AG09309 (cell line): ENCODE measurements at places on chromosomes 2 and 18.

- DNase-seq, result peak; percentile 18
Observed at GRCh38 chr2:20015482-20016083, 3.1 kb upstream of the MATN3 start.

DNA sequence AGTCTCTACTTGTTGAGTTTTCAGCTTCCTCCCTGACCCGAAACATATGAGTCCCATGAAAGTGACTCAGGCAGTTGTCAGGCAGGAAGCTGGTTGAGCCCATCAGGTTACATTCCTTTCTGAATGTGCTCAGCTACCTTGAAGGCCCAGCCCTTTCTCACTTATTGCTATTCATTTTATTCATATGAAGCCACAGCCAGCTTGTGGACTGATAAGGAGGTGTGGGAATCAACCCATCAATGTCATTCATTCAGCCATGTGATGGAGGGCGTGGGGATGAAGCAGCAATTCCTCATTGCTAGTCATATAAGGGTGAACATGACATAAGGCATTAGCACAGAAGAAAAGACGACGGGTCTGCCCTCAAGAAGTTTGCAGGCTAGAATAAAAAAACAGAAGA, 5.3 kb upstream of the VPS4B start:
- no peak for DNase-seq

- no peak for DNase-seq
Observed at GRCh38 chr2:79835911-79836310, 323.1 kb downstream of the CTNNA2 start.

DNA sequence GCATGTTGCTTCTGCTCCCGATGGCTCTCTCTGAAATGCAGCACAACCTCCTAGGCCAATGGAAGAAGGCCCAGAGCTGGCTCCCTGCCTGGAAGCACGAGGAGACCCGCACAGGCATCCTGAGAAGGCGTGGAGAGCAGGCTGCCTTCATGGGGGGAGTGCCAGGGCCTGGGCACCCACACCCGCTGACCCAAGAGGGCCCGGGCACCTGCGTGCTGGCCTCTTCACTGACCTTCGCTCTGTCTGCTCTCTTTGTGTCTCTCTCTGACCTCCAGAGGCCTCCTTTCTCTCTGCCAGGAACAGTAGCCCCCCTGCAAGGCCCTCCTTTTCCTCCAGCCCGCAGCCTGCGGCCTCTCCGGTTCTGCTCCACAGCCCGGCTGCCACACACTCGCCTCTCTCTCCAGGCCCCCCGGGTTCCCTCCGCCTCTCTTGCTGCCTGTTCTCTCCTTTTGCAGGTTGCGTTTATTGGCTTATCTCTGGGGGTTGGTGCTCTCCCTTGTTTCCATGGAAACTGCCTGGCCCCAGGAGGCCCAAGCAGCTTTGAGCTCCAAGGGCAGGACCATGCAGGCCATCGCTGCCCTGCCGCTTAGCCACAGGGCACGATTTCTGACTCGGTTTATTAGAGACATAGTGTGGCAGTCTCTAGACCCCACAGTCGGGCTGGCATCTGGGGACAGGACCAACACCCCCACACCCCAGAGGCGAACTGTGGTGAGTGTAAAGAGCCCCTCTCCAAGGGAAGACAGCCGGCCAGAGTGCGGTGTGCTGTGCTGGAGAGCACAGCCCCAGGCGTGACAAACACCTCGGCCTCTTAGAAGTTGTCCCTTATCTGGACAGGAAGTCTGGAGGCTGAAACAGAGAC, 1.7 kb downstream of the MZT2B start:
- DNase-seq, result no peak
